Natural killer cell (primary cell): ENCODE measurements at places on chromosomes 12 and 14. TPM values are rescaled to one million over a fixed set of nuclear protein-coding genes. Genes with fewer than 3 reads are reported as not detected.
A peak's percentile ranks its signal among the peaks of the same experiment; 100 is the strongest.

GRCh38 chr12:16606201-16606849 is 363 bp upstream of the LMO3 start:
- no peak overlapping the region for H3K4me3 ChIP-seq
- peaks cover 11% of the 10 kb centered on the region for H3K27me3 ChIP-seq
- H3K36me3 ChIP-seq = no peaks in the 10 kb centered on the region
- no peak overlapping the region for H3K27ac ChIP-seq
- no peak for DNase-seq

NEK9 gene
- total RNA-seq = 74.4 TPM

- DNase-seq = no peak
- H3K36me3 ChIP-seq = no peaks in the 10 kb centered on the region
- H3K27me3 ChIP-seq = no peaks in the 10 kb centered on the region
- H3K27ac ChIP-seq = no peak overlapping the region
Observed at GRCh38 chr12:115205755-115206308, 521.9 kb upstream of the TBX3 start.

- no peak overlapping the region for H3K4me3 ChIP-seq
- H3K4me1 ChIP-seq = peaks cover 37% of the 10 kb centered on the region
- H3K36me3 ChIP-seq = no peaks in the 10 kb centered on the region
- no peak for DNase-seq
- no peaks in the 10 kb centered on the region for H3K27me3 ChIP-seq
- peak overlapping the region; percentile 48 for H3K27ac ChIP-seq
Observed at GRCh38 chr14:67852926-67853604, 33.5 kb downstream of the RAD51B start.

DNA sequence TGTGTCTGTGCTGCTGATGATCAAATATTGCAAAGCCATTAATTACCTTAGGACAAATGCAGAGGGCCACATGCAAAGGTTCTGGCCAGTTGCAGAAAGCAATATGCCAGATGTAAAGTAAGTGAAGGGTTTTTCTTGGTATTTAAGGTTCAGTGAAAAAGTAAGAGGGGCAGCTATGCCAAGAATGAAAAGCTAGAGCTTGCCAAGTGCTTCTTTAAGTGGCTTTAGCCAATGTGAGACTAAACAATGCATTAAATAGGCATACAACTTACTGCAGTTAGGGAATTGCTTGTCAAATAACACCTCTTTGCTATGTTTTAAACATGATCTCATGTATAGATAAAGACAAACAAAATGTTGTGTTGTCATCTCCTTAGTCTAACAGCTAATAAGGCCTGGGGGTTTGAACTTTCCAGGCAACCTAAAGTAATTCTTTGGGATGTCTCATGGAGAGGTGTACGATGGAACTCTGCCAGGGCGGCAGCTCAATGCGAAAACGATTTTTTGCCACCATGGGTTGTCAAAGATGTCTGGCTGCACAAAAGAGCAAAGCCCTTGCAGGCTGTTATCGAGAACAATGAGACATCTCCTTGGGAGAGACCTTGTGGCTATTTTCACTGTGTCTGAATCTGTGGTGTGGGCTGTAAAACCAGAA is 12.0 kb downstream of the IGF1 start:
- no peaks in the 10 kb centered on the region for H3K4me1 ChIP-seq
- no peak overlapping the region for H3K27ac ChIP-seq
- H3K27me3 ChIP-seq = no peaks in the 10 kb centered on the region
- H3K36me3 ChIP-seq = no peaks in the 10 kb centered on the region

GRCh38 chr12:76457818-76458217 is 101.8 kb downstream of the OSBPL8 start:
- no peak overlapping the region for H3K4me3 ChIP-seq
- H3K4me1 ChIP-seq = no peaks in the 10 kb centered on the region
- no peaks in the 10 kb centered on the region for H3K36me3 ChIP-seq
- no peak overlapping the region for H3K27ac ChIP-seq

- peak overlapping the region; percentile 46 for H3K27ac ChIP-seq
- peaks cover 75% of the 10 kb centered on the region for H3K4me1 ChIP-seq
- H3K36me3 ChIP-seq = no peaks in the 10 kb centered on the region
- no peak overlapping the region for H3K4me3 ChIP-seq
Observed at GRCh38 chr12:117063162-117063911, 35.9 kb downstream of the TESC start.

RND1 gene
- 6.8 TPM for total RNA-seq
